Cardiac fibroblast (primary cell): ENCODE measurements at places on chromosomes 13 and 19.

DNA sequence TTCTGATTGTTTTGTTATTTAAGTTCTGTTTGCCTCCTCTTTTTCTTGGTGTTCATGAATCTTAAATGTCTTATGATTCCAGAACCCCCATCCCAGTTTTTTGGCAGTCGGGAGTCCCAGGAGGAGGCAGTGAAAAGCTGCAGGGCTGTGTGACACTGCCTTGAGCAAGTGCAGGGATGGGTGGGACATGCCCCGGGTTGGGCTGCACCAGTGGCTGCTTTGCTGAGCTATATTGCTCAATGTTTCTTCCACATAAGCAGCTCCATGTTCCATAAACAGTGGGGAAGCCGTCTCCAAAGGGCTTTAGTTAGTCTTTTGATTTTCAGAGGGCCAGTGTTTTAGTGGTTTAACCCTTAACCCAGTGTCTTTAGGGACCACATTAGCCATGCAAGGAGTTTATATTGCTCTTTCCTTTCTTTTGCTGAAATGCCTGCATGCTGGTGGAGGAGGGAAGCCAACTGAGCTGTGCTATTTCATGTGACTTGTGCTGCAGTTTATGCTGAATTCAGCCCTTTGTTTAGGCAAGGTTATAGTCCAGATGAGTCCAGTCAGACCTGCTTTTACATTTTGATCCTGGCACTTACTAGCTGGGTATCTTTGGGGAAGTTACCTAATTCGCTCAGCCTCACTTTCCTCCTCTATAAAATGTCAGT lies 13.1 kb downstream of the ATP8A2 start:
- DNase-seq, result no peak

GRCh38 chr13:90246687-90247345 lies 1100.7 kb upstream of the MIR17HG start:
- DNase-seq, result no peak

DNA sequence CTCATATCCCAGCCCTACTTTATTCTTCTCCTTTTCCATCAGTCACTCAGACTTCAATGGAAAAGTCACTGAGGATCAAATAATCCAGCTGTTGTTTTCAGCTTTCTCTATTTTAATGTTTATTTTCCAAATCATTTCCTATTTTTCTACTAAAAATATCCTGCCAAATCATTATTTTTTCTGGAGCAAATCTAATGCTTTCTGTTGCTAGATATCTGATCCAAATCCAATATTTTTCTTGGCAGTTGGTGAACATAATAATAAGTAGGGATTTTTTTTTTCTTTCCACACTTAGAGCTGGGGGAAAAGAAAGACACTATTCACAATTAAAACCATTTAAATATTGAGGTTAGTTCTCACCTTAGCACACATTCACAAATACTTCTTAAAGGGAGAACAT lies 656.1 kb downstream of the DACH1 start:
- DNase-seq, result no peak

- peak; percentile 85 for DNase-seq
Measured at GRCh38 chr13:98576963-98577835, at the start of gene STK24. STK24 (minus strand) TSS chr13:98577107; CDS start chr13:98576786, 321 bp downstream.

- no peak for DNase-seq
Measured at GRCh38 chr19:8221161-8221560, 12.0 kb downstream of the CERS4 start.

GRCh38 chr13:29621051-29621800 lies 25.7 kb upstream of the SLC7A1 start:
- peak; percentile 79 for DNase-seq

- no peak for DNase-seq
Measured at GRCh38 chr19:51803519-51803918, 8.6 kb downstream of the FPR3 start.

DNA sequence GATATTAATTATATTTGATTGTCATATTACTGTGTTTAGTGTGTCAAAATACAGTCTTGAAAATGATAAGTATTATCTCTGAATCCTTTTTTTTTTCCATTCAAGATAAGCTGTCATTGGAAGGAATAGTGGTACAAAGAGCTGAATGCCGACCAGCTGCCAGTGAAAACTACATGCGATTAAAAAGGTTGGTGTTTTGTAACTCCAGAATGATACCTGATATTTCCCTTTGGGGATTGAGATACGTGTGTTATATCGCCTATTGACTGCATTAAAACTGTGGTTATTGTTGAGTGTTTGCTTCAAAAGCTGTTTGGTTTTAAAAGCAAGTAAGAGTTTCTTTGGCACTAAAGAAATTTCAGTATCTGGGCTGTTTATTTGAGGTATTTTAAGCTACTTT lies 6.5 kb upstream of the KCTD4 start:
- DNase-seq, result no peak

DNA sequence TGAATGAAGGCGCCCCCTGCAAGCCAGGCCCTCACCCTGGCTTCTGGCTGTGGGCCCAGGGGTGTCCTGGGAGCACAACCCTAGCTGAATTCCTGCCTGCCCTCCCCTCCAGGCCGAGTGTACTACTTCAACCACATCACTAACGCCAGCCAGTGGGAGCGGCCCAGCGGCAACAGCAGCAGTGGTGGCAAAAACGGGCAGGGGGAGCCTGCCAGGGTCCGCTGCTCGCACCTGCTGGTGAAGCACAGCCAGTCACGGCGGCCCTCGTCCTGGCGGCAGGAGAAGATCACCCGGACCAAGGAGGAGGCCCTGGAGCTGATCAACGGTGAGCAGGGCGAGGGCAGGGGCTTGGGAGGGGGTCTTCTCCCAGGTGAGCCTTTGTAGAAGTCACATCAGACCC lies 3.2 kb downstream of the PIN1 start:
- no peak for DNase-seq

GRCh38 chr13:103965506-103966243 lies 899.5 kb upstream of the SLC10A2 start:
- no peak for DNase-seq

GRCh38 chr19:43524922-43525835 lies 1.8 kb downstream of the ETHE1 start:
- peak; percentile 67 for DNase-seq

- DNase-seq, result no peak
Measured at GRCh38 chr13:76872675-76873074, 13.5 kb downstream of the KCTD12 start.

- DNase-seq, result peak; percentile 74
Measured at GRCh38 chr13:99442273-99442895, 58.9 kb upstream of the TM9SF2 start.

GRCh38 chr13:40819797-40820315 lies 30.4 kb downstream of the SLC25A15 start:
- no peak for DNase-seq

GRCh38 chr19:4052114-4052992 lies 14.3 kb downstream of the ZBTB7A start:
- no peak for DNase-seq

- no peak for DNase-seq
Measured at GRCh38 chr19:4272894-4273293, 6.2 kb upstream of the SHD start.
